Neuronal stem cell (in vitro differentiated cells): ENCODE measurements at places on chromosomes 4 and X.
A peak's percentile ranks its signal among the peaks of the same experiment; 100 is the strongest.

- DNase-seq: no peak
Observed at GRCh38 chrX:96147681-96148080, 537.0 kb upstream of the DIAPH2 start.

- DNase-seq: no peak
Observed at GRCh38 chr4:71026086-71026485, 32.6 kb downstream of the DCK start.

- no peak for DNase-seq
Observed at GRCh38 chr4:166174717-166175490, 301.9 kb downstream of the TLL1 start.

DNA sequence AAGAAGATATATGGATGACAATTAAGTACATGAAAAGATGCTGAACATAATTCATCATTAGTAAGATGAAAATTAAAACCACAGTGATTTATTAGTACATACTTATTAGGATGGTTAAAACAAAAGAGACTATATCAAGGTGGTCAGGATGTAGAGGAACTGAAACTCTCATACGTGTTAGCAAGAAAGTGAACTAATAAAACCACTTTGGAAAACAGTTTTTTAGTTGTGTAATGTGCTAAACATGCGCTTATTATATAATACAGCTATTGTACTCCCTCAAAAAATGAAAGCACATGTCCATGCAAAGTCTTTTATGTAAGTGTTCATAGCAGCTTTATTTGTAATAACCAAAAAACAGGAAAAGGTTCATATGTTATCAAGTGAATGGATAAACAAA, 89.9 kb upstream of the KCTD8 start:
- no peak for DNase-seq

DNA sequence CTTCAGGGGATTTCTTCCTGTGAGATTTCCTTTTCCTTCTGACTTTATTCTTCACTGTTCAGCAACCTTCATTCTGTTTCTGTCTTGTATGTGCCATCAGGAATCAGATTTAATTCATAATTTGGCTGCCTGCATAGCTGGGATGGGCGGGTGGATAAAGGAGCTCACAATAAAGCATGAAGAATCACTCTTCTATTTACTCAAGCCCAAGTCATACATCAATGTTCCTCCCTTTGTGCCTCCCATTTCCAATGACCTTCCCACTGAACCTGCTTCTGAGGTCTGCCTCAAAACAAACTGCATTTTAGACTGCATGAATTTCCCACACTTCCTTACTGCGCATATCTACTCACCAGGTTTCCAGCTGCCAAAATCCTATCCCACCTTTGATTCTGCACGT, 14.0 kb downstream of the PDGFC start:
- DNase-seq: no peak

DNA sequence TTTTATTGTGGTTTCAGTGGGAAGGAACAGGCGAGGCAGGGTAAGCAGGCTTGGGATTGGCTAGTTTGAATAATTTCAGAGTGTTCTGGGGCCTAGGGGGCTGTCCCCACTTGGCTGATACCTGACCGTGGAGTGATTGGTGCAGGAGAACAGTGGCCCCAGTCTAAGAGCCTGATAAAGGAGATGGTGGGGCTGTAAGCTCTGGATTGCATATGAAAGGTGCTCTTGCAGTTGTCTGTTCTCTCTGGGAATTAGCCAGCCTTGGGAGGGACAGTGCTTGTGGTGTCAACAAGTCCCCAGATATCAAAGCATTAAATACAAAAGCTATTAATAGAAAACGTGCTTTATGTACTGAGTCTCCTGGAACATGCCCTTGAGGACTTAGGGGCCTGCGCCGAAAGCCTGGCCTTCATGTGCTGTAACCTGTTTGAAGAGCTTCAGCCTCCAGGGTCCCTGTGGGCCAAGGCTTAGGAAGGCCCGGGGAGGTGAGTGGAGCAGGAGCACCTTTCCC, 30.4 kb upstream of the CLTRN start:
- DNase-seq: no peak

- DNase-seq: no peak
Observed at GRCh38 chr4:126733301-126733700, 899.5 kb upstream of the INTU start.

- DNase-seq: no peak
Observed at GRCh38 chr4:172786039-172786792, 382.4 kb upstream of the GALNT7 start.

GRCh38 chr4:169963998-169964397, 62.2 kb downstream of the MFAP3L start:
- DNase-seq: no peak

- DNase-seq: peak; percentile 26
Observed at GRCh38 chr4:8110071-8110986, 48.3 kb downstream of the ABLIM2 start.

- peak; percentile 47 for DNase-seq
Observed at GRCh38 chr4:142846108-142846728, at the start of gene INPP4B. INPP4B (minus strand) TSS chr4:142846301.

GRCh38 chrX:37349221-37350033, at the start of gene PRRG1:
PRRG1 (plus strand) TSS chrX:37349364; CDS start chrX:37406250, 56,886 bp downstream.
- DNase-seq: peak; percentile 70

DNA sequence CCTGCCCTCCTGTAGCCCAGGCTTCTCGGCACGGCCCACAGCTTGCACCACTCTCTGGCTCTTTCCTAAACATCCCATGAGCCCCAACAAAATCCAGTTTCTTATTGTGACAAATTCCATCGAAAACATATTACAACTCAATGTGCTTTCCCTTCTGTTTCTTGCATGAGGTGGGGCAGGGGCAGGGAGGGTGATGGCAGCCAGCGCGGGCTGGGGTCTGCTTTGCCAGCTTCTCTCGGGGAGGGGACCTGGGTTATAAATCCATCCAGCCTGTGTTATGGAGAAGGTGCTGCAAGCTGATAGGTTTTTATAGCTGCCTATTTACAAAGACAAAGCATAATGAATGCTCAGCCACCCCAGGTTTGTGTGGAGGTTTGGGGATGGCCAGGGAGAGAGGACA, 21.1 kb downstream of the PPP2R2C start:
- no peak for DNase-seq

- DNase-seq: no peak
Observed at GRCh38 chr4:15855804-15856475, 77.8 kb downstream of the CD38 start.

GRCh38 chr4:86508436-86508835, 85.7 kb upstream of the PTPN13 start:
- no peak for DNase-seq

GRCh38 chr4:3760841-3761240, 5.3 kb upstream of the ADRA2C start:
- no peak for DNase-seq

DNA sequence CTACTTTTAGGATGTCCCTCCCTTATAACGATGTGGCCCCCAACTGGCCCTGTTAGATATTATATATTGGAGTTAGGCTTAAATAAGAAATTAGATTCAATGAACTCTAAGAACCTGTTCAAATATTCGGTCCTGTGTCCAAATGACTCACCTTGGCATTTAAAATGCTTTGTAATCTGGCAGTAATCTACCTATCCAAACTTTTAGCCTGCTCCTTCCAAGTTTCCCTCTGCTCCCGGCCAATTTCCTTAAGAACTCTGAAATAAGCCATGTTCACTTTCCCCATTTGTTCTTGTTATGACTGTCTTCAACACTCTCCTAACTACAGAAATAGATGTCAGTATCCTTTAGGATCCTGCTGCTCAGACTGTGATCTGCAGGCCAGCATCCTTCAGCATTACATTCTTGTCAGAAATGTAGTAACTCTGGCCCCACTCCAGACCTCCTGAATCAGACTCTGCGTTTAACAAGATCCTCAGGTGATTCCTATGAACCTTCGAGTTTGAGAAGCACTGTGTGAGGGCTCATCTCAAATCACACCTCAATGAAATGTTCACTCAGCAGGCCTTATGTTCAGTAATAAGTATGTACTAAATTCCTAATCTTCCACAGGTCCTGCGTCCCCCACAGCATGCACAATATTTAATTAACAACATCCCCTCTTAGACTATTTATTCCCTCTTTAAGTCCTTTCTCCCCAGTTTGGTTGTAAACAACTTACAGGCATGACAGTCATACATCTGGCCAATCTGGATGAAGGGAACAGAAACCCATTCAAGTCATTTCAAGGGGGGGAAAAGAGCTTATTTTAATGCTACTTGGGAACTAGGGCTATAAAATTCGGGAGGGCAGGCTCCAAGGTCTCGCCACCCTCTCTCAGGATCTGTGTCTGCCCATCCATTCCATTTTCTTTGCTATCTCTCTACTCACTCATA, 3.0 kb downstream of the ATP8A1 start:
- no peak for DNase-seq

DNA sequence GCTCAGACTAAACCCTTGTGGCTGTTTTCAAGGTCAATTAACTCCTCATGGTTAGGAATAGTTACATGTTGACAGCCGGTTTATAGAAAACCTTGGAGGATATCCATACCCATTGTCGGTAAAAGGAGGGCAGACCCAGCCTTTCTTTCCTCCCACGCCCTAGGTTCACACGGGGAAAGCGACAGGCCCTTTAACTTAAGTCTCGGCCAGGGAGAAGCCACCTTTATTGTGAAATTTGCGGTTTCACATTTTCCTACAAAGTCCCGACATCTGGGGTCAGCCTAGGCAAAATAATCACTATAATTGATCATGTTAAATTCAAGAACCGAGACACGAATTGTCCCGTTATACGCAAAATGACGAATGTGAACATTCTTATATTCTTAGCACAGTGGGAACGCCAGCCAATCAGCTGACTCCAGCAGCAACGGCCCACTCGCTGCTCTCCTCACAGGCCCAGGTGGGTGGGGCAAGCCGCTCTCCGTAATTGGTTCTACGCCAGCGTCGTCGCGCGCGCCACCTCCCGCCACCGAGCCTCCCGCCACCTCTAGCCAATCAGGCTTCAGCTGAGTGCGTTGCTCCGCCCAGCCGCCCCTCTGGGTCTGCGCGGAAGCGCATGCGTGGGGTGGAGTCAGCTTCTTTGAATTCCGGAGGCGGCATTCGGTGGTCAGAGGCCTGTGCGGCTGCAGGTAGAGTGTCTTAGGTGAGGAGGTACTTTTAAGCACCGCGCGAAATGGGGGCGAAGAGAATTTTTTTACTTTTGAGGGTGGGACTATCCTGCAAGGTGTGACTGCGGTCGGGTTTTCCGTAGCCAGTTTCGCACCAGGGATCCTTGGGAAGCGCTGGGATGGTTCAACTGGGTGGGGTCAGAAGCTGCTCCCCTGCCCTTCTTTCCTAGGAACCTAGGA, at the start of gene CENPI:
CENPI (plus strand) TSS at position 659 of the 908 bp plus-strand sequence. CDS start 2,867 bp downstream, outside the sequence.
- DNase-seq: peak; percentile 82

DNA sequence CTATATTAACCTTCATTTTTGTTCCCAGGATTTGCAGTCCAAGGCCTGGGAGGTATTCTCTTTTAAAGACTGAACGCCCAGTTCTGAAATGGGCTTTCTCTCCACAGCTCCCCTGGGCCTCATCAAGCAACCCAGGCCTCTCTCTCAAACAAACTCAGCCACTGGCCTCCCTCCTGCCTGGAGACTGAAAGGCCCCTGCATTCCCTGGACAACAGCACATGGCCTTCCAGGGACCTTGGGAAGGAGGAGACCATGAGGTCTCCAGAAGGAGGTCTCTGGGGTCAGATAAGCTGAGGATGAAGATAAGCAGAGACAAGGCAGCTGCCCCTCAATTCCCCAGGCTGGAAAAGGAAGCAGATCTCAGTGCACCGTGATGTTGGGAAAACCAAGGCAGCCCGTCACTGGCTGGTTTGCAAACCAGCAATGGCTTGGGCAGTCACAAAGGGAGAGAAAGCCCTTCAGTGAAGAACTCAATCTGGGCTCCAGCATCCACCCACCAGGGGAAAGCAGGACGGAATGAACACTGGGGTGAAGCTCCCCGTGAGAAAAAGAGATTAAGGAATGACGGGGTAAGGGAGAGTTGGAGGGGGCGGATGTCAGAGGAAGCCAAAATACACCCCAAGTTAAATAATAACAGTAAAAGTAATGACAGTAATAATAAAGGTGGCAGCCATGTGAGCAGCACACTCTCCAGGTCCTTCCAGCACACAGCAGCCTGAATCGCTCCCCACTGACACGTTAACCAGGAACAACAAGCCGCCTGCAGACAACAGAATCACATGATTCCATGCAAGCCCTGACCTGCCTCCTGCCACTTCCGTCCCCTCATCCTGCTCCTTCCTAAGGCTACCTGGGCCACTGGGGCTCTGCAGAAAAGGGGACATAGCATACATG, 22.3 kb downstream of the AMOT start:
- DNase-seq: no peak

DNA sequence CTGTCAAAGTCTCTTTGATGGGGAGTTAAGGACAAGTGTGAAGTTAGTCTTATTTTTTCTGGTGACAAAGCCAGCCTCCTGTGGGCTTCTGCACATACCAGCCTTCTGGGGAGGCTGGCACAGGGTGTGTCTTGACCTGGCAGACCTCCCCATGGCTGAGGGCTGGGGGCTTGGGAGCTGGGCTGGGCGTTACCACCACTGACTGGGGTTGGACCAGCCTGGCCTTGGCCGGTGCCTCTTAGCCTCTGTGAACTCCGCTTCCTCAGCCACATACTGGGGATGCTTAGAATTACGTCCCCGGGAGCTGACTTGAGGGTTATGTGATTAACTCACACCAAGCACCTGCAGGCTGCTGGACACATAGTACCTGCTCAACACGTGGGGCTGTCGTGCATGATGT, 14.0 kb downstream of the SH3TC1 start:
- DNase-seq: no peak

DNA sequence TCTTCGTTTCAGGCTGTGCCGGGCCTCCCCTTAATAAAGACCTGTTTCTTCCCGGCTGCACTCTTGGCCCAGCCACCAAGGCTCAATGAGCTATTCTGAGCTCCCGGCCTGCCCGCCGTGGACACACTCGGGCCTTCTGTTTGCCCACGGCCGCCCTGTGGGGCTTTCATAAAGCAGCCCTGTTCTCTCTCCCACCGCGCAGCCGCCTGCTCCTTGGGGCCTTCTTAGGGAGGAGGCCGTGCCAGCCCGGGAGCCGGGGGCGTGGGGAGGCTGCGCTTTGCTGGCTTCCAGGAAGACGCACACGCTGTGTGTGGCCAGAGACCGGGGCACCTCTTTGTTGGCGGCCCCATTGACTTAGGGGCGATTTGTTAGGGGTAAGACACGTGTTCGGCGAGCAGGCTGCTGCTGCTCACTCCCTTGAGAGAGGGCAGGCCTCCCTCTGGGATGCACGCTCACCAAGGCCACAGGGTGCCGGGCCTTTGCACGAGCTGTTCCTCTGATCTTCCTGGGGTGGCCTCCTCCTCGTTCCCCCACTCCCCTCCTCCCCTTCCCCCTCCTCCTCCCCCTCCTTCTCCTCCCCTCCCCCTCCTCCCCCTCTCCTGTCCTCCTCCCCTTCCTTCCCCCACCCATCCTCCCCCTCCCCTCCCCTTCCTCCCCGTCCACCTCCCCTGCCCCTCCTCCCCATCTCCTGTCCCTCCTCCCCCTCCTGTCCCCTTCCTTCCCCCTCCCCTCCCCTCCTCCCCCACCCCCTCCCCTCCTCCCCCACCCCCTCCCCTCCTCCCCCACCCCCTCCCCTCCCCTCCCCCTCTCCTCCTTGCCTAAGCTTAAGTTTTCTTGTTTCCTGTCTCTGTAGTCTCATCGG, 11.3 kb downstream of the BLOC1S4 start:
- DNase-seq: peak; percentile 67

DNA sequence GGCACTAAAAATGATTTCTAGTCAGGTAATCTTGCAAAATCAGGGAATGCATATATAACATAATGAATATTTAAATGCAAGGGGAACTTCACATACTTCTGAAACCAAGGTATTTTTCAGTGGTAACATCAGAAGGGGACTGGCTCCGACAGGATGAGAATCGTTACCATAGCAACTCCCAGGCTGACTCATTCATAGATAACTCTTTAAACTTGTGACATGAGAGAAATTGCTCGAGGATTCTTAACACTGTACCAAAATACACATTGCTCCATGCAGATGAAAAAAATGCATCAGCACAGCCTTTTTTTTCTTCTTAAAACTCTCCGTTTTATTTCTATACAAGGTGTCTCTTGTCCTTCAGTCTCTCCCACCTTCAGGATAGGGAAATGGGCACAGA, 114.3 kb downstream of the GABRB1 start:
- DNase-seq: no peak
